Diencephalon (tissue), 1 donor: ENCODE measurements at places on chromosomes 13 and 19. TPM values are rescaled to one million over a fixed set of nuclear protein-coding genes. Genes with fewer than 3 reads are reported as not detected.

The LGALS14 gene
- total RNA-seq = 1.4 TPM

The FCAR gene
- 0.92 TPM for total RNA-seq

The KASH5 gene
- not detected for total RNA-seq

The HNRNPUL1 gene
- total RNA-seq = 75.9 TPM

The ZNF471 gene
- total RNA-seq = 21.5 TPM

The NLRP7 gene
- total RNA-seq = not detected

The APOC4 gene
- total RNA-seq = not detected
